ENCODE measurements at places on chromosomes 16 and 17.

- no peak for DNase-seq
Observed at GRCh38 chr17:57745242-57745641, at the start of gene CCDC182. Gene CCDC182, minus strand, starts transcription at chr17:57745299. Its CDS starts 27 bp downstream, at chr17:57745272.

DNA sequence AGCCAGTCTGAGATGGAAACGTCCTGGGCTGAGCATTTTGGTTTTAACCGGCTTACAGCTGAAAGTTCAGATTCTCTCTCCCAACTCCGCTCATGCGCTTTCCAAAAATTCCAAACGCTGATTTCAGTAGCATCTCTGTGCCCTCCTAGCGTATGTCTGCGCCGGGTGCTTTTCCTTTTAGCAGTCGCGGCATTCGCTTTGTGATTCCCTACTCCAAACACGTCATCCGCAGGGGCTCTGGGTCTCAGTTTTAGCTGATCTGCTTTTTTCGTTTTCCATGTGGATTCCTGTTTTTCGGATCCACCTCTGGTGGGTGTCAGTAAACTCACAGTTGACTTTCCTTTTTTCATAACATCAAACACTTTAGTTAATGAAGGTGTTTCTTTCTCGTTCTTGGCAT, 22.1 kb upstream of the TVP23A start:
- DNase-seq: no peak

DNA sequence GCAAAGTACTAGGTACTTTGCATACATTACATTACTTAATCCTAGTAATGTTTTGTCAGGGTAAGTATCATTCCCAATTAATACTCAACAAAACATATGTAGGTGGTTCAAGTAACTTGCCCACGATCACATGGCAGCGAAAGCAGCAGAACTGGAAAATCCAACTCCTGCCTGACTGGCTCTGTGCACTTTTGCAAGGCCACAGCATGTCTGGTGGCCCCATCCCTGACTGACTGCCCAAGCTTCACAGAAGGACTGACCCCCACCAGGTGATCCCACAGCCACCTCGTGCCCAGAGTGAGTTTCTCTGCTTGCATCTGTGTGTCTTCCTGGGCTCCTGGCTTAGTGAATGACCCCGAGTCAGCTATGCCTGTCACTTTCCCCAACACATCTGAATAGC, 11.4 kb downstream of the CNP start:
- DNase-seq: no peak

- no peak for DNase-seq
Observed at GRCh38 chr16:16131204-16131603, 92.1 kb downstream of the ABCC6 start.

DNA sequence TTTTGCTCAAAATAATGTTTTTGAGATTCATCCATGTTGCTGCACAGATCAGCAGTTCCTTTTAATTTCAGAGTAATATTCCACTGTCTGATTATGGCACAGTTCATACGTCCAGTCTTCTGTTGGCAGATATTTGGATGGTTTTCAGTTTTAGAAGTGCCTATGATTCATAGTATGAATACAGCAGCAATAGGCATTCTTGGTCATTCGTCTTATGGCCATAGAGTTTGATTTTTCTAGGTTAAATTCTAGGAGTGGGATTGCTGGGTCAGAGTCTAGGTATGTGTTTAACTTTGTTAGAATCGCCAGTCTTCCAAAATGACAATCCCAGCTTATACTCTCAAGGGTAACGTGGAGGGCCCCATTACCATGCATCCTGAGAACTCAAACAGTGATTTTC, 11.5 kb upstream of the IL34 start:
- DNase-seq: no peak

DNA sequence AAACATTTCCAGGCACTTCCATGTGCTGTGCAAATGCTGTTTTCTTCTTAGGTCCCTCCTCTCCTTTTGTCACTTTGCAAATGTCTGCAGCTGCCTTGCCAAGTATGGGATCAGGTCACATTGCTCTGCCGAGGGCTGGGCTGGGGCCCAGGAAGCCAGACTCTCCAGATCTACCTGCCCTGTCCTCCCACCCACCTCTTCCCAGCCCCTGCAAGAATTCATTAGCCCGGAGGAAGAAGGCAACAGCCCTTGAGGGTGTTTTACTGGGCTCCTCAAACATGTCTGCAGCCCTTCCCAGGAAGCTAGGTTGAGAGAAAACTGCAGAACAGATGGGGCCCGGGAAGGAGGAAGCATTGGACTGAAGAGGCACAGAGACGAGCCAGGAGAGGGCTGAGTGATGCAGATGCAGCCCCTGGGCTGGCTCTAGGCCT, 47.1 kb downstream of the WSB1 start:
- DNase-seq: no peak

- DNase-seq: no peak
Observed at GRCh38 chr17:78658281-78658785, 81.1 kb upstream of the DNAH17 start.

DNA sequence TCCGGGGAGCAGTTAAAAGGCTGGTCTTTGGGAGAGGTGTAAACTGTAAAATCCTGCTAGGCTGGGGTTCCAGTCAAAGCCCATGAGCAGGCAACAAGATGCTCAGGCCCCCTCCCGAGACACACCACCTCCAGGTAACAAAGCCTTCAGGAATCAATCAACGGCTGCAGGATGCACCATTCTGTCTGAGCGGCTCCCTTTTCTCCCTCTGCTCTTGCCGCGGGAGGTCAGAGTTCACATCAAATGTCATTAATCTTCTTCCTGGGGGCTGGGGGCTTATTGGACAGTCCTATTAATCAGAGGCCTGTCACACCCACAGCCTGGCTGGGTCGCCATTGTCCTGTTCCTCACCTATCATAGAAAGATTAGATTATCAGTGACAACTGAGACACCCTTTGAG, 11.9 kb upstream of the CCDC182 start:
- no peak for DNase-seq

GRCh38 chr17:59002126-59002525, 104.6 kb downstream of the TRIM37 start:
- no peak for DNase-seq

GRCh38 chr16:10776280-10776679, 32.6 kb downstream of the NUBP1 start:
- DNase-seq: no peak

DNA sequence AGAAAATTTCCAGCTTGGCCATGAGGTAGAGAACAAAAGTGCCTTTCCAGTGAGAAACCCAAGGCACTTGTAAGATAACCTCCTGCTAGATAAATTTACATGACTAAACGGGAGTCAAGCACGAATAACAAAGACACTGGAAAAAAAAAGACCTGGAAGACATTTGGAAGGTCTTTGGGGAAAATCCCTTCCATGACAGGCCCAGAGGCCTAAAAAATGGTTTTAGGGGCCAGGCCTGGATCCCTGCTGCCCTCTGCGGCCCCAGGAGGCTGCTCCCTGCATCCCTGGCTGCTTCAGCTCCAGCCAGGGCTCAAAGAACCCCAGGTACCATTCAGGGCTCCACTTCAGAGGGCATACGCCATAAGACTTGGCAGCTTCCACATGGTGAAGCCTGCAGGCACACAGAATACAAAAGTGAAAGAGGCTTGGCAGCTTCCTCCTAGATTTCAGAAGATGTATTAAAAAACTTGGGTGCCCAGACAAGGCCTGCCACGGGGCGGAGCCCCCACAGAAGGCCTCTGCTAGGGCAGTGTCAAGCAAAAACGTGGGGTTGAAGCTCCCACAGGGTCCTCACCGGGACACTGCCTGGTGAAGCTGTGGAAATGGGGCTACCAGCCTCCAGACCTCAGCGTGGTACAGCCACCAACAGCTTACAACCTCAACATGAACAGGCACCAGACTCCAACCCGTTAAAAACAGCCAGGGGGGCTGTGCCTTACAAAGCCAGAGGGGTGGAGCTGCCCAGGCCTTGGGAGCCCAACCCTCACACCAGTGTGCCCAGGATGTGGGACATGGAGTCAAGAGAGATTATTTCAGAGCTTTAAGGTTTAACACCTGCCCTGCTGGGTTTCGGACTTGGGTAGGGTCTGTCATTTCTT, 77.1 kb downstream of the SDK2 start:
- DNase-seq: no peak

- no peak for DNase-seq
Observed at GRCh38 chr17:41057547-41057946, 2.4 kb downstream of the KRTAP2-3 start.

GRCh38 chr16:4060823-4061222, 55.4 kb downstream of the ADCY9 start:
- DNase-seq: no peak

DNA sequence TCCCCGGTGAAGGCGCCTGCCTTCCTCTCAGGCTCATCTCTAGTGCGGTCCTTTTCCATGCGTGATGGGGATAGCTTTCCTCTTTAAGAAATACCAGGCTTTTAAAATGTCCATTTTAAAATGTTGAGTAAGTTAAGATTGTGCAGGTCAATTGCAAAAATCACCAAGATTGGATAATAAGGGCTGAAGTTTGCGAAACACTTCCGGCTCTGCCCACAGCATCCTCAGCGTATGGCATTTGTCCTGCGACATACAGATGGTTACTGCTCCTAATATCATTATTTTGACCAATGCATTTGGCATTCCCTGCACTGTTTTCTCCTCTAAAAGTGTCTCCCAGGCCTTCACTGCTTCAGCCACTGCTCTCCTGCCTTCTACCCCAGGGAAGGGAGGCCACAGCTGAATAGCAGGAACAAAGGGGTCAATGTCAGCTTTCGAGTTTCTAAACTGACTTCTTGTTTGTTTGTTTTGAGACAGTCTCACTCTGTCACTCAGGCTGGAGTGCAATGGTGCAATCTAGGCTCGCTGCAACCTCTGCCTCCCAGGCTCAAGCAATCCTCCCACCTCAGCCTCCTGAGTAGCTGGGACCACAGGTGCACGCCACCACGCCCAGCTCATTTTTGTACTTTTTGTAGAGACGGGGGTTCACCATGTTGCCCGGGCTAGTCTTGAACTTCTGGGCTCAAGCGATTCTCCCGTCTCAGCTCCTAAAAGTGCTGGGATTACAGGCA, 91.9 kb downstream of the CRISPLD2 start:
- DNase-seq: no peak

DNA sequence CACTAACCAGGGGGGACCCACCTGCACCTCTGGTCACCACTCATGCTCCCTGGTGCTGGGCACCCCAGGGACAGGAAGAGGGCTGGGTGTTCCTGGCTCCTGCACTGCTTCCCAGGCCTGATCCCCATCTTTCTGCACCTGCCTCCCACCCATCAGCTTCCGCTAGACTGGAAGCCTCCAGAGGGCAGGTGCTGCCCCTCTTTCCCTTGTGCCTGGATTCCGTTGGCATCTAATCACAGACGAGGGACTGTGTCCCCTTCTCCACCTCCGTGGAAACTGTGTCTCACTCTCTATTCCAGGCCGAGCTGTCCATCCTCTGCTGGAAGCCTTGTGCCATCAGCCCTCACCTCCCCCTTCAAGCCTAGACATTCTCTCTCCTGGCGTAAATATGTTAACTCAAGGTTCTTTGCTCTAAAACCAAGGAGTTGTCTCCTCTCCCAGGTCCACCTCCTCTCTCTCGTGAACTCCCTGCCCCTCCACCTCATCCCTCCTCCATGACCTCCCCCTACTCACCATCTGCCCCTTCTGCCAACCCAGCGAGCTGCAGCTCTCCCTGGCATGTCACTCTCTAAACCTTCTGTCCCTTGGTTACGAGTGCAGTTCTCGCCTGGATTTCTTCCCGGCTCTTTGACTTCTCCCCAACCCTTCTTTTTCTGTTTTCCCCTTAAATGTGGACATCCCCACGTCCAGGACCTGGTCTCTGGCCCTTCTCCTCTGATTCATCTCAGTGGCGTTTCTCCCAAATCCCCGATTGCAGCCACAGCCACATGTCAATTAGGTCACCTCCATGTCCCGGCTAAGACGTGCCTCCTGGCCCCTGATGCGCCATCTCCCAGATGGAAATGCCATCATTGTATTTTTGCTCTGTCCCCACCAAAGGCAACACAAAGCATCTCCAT, 107.7 kb downstream of the SEC14L1 start:
- DNase-seq: no peak

DNA sequence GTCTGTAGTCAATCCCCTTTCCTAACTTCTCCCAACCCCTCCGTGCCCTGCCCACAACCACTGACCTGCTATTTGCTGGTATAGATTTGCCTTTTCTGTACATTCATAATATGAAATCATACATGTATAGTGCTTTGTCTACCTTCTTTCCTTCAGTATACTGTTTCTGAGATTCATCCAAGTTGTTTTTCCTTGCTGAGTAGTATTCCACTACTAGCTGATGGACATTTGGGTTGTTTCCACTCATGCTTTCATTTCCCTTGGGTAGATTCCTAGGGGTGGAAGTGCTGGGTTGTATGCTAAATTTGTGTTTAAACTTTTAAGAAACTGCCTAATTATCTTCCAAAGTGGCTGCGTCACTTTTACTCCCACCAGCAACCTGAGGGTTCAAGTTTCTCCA, 27.7 kb downstream of the CSNK2A2 start:
- no peak for DNase-seq

DNA sequence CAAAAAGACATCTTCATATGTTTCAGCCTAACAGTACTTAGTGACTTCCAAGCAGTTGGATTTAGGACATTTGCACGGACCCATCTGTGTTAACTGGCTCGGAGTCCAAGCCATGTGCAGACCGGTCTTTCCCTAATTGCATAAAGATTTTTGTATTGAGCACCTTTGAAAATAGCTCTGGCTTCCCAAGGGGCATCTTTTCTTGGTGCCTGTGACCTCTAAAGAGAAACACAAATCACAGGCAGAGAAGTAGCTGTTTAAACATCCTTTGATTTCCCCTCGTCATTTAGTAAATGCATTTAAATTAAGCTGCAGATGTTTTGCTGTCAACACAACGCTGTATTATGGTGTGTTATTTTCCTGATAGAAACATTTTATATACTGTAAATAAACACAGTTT, 288.2 kb upstream of the SALL1 start:
- DNase-seq: no peak

- DNase-seq: no peak
Observed at GRCh38 chr16:84032458-84033178, 10.0 kb downstream of the SLC38A8 start.

DNA sequence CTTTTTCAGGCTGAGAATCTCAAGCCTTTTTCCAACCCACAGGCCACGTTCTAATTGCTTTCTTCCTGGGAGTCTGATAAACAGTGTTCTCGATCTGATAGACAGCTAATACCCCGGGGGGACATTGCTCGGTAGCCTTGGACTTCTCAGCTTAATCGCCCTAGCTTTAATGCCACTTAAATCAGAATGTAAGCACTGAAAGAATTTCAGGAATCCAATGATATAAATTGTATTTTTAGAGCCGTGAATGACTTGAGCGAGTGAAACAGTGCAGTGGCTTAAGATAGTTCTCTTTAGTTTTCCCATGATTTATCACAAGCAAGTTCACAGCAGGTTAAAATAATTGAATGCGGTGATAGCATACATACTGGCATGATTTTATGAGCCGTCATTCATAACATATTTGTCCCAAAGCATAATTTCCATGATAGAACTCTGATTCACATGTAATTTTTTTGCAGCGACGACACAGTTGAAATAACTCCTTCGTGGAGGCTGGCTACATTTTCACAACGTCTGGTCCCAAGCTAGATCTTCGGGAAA, 116.1 kb upstream of the MYOCD start:
- no peak for DNase-seq

GRCh38 chr17:77735081-77735565, 223.4 kb upstream of the TNRC6C start:
- no peak for DNase-seq

- no peak for DNase-seq
Observed at GRCh38 chr17:27451906-27452305, 4.3 kb upstream of the KSR1 start.

GRCh38 chr16:15785386-15786059, 71.3 kb downstream of the MYH11 start:
- DNase-seq: no peak
